ENCODE measurements at places on chromosomes 1 and 21.

GRCh38 chr1:1906185-1907097 lies 8.6 kb upstream of the CALML6 start:
- DNase-seq: peak; percentile 36

GRCh38 chr1:169094897-169095569 lies 11.5 kb upstream of the ATP1B1 start:
- DNase-seq: no peak

GRCh38 chr1:227894831-227895451 lies 52.8 kb downstream of the WNT9A start:
- DNase-seq: no peak

- DNase-seq: no peak
These were observed 12.1 kb downstream of the NBPF3 start for GRCh38 chr1:21451981-21452411.

DNA sequence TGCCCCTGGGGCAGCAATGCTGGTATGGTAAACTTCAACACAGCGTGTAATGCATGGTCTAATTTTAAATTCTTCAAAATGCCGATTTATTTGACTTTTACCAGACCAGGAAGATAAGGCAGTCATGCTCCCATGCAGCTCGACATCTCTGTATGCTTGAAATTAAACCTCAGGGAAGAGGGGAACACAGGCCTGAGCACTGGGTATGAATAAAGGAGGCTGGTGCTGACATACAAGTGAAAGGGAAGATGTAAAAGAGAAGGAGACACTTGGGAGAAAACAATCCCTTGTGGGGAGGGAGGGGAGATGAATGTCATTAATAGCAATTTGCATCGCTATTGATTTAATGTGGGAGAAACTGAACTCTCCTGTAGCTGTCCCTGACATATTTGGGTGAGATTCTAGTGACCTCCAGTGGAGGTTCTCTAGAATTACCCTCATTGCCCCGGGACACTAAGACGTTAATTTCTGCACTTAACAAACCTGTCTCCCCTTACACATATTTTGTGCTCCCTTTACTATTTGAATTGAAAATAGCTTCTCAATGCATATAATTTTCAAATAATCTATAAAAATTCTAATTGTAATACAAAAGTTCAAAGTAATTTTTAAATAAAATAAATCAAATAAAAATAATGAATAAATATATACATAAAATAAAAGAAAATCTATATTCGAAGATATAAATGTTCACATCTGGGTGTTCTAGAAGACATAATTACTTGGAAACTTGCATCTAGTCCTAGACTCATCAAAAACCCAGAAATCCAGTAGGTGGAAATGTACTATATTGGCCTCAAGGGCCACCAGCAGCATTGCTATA lies 283.1 kb downstream of the LMX1A start:
- DNase-seq: no peak

- DNase-seq: no peak
These were observed 1.5 kb downstream of the PAQR6 start for GRCh38 chr1:156246241-156246780.

DNA sequence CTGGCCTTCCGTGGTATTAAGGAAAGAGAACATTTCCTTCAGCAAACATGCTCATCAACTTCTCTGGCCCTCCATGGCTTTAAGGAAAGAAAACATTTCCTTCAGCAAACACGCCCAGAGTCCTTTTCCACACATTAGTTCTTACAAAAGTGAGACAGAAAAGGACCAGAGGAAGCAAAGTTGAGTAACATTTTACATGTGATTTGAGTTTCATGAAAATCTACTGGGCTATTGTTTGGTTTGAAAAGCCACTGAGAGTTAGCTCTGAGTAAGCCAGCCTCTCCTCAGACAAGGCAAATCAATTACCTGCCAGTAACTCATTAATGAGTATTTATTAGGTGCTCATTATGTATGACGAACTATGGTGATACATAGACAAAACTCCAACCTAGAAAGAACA lies 78.0 kb downstream of the NID1 start:
- DNase-seq: no peak

GRCh38 chr1:203152158-203153034 lies 23.2 kb downstream of the MYBPH start:
- no peak for DNase-seq

GRCh38 chr1:119840745-119841144 lies 29.5 kb upstream of the REG4 start:
- no peak for DNase-seq

GRCh38 chr1:6417961-6418667 lies 1.6 kb downstream of the HES2 start:
- no peak for DNase-seq

- no peak for DNase-seq
These were observed at the start of gene MROH7 for GRCh38 chr1:54640863-54641836. TSS of gene MROH7 (plus strand) at chr1:54641786. CDS start at chr1:54652927, 11,141 bp downstream.

DNA sequence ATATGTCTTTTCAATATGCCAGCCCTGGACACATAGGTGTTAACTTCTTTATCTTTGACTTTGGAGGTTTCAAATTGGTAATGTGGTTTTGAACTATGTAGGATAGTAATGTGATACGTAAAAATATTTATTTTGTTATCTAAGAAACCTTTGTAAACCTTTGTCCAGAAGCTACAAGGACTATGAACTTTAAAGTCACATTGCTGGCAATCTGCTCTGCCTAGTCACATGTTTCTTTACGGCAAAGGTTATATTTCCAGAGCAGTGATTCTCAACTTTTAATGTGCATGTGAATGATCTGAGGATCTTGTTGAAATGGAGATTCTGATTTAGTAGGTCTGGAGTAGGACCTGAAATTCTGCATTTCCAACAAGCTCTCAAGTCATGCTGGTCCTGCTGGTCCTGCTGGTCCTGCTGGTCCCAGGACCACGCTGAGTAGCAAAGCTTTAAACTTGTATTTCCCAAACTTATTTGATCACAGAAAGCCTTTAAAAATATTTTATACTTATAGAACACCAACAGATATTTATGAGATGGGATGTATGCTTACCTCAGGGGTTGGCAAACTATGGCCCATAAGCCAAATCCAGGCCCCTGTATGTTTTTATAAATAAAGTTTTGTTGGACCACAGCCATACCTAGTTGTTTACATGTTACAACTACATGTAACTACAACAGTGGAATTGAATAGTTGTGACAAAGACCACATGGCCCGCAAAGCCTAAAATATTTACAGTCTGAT lies 57.9 kb upstream of the QSOX1 start:
- DNase-seq: no peak

DNA sequence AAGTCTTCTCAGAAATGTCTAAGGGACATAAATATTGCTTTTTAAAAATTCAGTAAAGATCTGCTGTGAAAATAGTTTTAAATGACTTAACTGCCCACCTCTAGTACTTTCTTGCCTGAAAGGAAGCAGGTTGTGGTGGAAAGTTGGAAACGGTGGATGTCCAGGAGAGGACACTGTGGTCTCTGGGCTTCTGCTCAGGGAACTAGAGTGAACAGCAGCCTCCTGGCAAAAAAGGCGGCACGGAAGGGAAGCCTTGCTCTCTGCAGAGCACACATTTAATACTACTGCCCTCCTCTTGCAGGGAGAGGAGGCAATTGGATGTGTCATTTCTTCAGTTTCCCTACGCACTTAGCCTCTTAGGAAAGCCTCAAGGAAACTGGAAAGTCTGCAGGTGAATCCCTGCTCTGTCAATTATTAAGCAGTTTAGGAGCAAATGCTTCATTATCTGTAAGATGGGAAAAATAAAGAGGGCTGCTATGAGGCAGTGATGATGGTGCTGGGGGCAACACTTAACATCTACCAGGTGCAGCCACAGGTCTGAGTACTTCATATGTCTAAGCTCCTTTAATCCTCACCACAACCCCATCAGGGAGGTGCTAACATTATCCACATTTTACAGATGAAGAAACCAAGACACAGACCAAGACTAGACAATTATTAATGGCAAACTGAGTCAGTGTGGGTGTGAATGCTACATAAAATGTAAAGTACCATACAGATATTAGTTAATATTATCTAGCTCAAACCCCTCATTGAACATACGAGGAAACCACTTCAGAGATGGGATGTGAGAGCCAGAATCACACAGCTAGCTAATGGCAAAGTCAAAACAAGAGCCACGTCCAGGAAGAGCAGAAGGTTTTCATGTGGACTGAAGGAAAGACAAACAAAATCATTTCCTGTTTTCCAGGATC lies 108.9 kb upstream of the ADAR start:
- DNase-seq: no peak

DNA sequence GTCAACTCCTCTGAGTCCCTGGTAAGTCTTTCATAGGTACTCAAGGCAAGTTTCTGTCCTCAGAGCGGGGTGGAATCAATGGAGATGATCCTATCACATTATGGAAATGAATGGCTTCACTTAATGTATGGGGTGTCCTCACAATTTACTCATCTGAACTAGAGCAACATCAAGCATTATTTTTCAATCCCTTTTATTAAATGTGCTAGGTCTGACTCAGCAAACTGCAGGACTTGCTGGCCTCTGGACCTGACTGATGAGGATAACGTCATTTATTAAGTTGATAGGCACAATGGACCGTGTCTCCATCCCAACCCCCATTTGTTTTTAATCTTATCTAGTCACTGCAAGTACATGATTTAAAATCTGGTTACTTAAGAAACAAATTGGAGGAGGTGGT lies 259.2 kb downstream of the NUF2 start:
- no peak for DNase-seq

- DNase-seq: no peak
These were observed 19.9 kb downstream of the ALDH4A1 start for GRCh38 chr1:18882486-18882885.

DNA sequence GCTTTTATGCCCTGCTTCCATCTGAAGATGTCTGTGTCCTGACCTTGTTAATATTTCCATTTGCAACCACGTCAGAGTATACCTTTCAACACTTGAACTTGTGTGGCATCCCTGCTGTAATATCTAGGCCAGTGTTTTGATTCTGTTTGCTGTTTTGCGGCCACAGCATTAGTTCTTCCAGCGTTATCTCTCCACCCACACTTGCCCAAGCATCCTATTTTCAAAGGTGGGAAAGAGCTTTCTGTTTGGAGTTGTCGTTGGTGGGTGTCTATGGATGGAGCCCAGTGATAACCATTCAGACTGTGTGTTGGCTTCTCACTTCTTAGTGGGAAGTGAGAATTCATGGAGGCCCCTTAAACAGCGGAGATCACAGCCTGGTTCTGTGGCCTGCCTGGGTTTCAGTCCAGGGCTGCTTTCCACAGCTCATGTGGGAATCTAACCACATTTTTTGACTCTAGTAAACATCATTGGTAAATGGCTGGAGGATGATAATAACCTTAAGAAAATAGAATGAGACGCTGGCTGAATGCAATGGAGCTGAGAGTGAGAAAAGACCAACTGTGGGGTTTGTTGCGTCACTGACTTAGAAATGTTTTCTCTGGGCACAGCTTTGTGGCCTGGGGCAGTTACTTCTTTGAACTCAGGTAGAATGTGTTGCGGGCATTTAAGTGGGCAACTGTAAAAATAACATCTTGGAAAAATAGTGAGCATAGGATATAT lies 7.6 kb downstream of the TENT5C start:
- no peak for DNase-seq

DNA sequence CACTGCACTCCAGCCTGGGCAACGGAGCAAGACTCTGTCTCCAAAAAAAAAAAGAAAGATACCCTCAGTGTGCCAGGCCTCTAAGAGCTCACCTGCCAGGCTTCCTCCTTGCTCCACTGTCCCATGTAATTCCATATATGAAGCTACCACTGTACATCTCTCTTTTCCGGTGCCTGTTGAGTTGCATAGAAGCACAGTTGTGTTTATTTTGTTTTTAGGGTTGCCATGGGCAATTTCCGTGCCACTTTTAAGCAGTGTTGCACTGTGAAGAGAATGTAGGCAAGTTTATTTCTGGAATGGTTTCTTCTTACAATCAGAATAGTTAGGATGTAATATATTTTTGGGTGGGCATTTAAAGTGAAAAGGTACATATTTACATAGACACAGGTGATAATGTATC lies 23.3 kb downstream of the MR1 start:
- no peak for DNase-seq

DNA sequence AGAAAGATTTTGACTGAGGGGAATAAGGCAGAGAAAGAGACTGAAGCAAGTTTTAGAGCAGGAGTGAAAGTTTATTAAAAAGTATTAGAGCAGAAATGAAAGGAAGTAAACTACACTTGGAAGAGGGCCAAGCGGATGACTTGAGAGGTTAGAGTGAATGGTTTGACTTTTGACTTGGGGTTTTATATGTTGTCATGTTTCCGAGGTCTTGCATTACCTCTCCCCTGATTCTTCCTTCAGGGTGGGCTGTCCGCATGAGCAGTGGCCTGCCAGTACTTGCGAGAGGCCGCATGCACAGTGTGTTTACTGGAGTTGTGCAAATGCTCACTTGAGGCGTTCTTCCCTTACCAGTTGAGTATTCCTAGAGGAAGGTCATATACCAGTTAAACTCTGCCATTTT lies 13.0 kb upstream of the DENND2D start:
- no peak for DNase-seq

DNA sequence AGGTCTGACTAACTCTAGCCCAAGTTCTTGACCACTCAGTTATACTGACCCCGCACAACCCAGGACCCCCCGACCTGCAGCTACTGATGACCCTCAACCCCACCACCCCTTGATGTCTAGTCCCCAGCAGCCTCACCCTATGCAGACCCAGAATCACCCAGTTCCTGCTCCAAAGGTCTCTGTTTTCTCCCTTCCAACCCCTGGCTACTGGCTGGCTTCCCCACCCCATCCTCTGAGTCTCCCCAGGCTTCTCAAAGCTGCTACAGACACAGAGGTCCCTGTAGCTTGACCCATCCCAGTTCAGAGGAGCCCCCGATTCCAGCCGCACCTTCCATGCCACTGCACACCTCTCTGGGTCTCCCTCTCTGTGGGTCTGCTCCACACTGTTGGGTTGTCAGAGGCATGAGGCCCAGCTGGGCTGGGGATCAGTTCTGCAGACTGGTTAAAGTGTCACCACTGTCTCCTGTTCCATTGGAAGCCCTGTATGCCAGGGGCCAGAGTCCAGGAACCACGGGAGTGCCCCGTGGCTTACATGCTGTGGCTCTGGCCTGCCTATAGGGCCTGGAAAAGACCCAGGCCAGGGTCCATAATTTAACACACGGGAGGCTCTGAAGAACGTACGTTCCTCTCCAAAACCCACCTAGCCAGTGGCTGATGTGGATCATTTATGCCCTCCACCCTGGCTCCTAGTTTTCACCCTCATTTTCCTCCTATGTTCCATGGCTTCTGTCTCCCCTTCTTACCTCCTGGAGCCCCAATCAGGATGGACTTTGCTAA lies 497 bp downstream of the PKLR start:
- no peak for DNase-seq

DNA sequence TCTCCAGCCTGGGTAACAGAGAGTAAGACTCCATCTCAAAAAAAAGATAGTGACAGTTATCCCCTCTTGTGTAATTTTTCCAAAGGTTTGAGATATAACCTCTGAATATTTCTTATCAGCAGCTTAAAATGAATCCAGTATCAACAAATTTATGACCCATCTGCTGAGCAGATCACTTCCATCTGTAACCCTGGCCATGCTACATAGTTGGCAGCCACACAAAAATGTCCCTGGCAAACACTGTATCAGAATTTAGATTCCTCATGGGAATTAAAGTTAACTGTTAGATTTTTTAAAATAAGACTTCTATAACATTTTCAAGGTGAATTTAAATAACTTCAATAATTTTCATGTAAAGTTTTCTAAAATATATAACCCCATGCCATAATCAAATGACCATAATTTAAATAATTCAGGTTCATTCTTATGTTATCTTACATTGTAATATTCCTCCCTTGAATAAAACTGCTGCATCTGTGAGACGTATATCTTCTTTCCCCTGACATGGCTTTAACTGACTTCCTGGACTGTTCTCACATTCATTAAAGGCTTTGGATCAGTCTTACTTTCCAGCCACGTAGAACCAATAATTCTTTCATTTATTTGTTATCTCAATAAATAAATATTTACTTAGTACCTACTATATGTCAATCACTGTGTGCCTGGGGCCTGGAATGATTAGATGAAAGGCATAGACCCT lies 5.3 kb upstream of the PRPF38B start:
- no peak for DNase-seq
